Stimulated activated CD8-positive, alpha-beta memory T cell treated with anti-CD3 and anti-CD28 coated beads, Interleukin-2, amount 100 ng/mL, for 1 hour (primary cell): ENCODE measurements at places on chromosomes 7 and 10.

- DNase-seq: no peak
Measured at GRCh38 chr7:103689255-103689654, 243.2 kb upstream of the SLC26A5 start.

- DNase-seq: no peak
Measured at GRCh38 chr10:48672596-48673265, 11.9 kb upstream of the WDFY4 start.

GRCh38 chr10:107144490-107144889 lies 20.0 kb downstream of the SORCS1 start:
- no peak for DNase-seq

- DNase-seq: no peak
Measured at GRCh38 chr7:98681951-98682350, 64.9 kb downstream of the NPTX2 start.

DNA sequence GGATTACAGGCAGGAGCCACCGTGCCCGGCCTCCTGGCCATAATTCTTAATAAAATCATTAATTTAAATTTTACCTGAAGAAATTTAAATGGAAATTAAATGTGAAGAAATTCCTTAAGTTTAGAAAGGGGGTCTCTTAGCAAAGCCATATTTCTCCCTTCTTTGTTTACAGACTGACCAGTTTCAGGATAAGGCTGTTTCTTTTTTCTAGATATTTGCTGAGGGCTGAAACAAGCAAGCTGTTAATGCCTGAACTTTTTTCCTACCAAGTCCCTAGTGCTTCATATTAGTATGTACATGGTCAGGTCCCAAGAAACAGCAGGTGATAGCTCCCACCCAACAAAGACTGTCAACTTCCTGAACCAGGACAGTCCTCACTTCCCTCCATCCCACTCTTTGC lies 18.1 kb upstream of the PDIA4 start:
- DNase-seq: no peak

- DNase-seq: no peak
Measured at GRCh38 chr7:27868131-27868550, 128.2 kb downstream of the TAX1BP1 start.

GRCh38 chr10:6892864-6893263 lies 312.8 kb upstream of the PRKCQ start:
- no peak for DNase-seq

DNA sequence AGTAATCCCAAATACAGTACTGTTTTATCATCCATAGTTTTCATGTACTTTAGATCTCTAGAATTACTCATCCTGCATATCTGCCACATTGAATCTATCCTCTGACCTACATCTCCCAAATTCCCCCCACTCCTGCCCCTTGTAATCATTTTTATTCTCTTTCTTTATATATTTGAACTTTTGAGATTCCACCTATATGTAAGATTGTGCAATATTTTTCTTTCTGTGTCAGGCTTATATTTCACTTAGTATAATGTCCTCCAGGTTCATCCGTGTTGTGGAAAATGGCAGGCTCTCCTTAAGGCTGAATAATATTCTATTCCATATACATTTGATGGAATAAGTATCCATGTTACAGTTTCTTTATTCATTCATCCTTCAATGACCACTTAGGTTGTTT lies 640.4 kb downstream of the POM121L12 start:
- no peak for DNase-seq

DNA sequence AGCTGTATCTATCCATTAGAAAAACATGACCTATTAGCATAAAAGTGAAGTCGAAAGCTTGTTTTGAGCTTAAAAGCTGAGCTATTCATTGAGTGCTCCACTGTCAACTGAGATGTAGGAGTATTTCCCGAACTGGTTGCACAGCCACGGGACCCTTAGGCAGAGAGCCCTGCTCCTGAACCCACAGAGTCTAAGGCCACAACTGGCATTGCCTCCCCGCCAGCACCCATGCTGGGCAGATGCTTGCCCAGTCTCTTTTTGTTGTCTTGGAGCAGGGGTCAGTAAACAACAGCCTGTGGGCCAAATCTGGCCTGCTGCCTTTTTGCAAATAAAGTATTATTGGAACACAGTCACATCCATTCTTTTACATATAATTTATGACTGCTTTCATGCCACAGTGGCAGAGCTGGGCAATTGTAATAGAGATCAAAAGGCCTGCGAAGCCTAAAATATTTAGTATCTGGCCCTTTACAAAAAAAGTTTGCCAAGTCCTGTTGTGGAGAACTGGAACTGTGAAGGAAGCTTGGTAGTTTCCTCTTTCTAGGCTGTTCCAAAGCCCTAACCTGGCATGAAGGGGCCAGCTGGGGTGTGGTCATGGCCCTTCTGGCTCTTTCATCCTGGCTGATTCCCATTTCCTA lies 58.4 kb upstream of the WAPL start:
- no peak for DNase-seq

DNA sequence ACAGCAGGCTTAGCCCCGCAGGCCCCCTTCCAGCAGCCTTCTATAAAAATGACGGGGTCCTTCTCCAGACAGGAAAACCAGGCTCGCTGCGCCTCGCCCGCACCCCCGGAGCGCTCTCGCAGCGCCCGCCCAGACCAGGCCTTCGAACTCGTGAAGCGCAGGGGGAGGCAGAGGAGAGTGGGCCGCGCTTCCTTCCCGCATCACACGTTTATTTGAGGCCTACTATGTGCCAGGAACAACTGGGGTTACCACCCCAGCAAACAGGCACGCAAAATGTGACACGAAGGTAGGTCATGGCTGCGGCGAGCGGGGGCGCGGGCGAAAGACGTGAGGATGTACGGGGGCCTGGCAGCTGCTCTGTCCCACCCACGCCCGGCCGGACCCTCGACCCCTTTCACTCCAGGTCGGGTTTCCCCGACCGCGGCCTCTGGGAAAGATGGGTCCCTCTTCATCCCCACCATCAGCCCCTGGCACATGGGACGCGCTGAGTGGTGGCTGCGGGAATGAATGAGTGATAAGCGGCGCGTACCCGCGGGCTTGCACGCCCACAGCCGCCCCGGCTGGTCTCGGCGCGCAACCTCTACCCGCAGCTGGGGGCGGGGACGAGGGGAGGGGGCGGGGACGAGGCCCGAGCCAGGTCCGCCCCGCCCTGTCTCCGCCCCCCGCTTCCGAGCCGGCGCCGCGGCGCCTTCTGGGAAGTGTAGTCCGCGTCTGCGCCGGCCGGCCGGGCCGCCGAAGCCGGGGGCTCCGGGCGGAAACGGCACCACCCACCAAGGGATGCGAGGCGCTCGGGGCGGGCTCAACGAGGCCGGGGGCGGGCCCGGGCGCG lies 59.1 kb downstream of the ZNF467 start:
- peak; percentile 91 for DNase-seq

DNA sequence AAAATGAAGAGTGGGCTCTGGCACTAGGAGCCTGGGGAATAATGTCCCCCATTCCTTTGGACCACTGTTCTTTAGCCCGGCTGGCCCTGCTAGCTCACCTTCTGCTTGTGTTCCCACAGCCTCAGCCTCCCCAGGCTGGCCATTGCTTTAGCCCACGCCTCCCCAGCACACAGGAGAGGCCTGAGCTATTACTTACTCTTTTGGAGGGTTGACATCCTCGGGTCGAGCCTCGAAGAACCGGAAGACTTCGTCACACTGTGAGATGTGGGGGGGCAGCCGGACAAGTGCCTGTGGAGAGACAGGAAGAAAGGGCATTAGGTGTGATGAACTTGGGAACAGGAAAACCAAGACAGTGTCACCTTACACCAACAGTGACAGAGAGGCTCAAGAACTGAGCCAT lies 131.3 kb downstream of the SH3PXD2A start:
- DNase-seq: no peak

DNA sequence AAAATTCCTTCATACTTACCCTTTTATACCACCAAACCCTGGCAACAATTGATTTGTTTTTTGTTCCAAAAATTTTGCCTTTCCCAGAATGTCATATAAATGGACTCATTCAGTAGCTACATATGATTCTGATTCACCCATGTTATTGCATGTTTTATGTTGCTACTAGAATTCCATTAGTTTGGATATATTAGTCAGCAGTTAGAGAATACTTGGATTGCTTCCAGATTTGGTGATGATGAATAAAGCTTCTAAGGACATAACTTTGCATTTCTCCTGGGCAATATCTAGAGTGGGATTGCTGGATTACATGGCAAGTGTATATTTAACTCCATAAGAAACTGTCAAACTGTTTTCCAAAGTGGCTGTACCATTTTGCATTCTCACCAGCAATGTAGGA lies 806.9 kb downstream of the DNAJB9 start:
- no peak for DNase-seq

DNA sequence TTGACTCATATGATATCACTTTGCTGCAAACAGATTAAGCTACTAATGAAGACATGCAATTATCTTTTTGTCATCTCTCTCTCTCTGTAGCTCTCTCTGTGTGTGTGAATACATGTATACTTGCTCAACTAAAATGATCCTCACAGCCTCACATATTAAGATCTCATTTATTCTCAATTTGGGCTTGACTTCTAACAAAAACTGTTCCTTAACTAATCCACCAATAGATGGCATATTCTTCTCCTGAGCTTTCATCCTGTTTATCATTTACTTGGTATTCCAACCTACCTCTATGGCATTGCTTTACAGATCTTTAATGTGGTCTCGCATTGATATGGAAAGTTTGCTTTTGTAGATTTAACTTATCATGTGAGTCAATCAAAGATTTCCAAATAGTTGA lies 540.4 kb downstream of the CNTNAP2 start:
- DNase-seq: no peak

DNA sequence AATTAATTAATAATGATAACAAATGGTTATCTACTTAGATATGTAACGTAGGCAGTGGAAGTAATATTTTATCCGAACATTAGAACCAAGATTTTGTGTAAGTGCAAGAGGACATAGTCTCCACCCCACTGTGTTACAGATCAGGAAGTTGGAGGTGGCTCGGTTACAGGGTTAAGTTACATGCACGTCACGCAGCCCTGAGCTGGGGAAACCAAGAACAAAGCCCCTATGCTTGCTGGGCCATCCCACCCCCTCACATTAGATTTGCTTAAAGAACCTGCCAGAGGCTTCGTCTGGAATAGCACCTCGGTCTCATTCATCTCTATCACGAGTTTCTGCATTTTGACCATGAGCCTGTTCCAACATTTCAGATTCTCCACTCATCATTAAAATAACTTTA lies 214.1 kb downstream of the ADARB2 start:
- DNase-seq: no peak

- no peak for DNase-seq
Measured at GRCh38 chr10:117504562-117504961, 38.0 kb upstream of the EMX2 start.

- DNase-seq: no peak
Measured at GRCh38 chr10:77776487-77776886, 138.9 kb upstream of the KCNMA1 start.

GRCh38 chr10:42753126-42753506 lies 29.5 kb upstream of the BMS1 start:
- peak; percentile 48 for DNase-seq

DNA sequence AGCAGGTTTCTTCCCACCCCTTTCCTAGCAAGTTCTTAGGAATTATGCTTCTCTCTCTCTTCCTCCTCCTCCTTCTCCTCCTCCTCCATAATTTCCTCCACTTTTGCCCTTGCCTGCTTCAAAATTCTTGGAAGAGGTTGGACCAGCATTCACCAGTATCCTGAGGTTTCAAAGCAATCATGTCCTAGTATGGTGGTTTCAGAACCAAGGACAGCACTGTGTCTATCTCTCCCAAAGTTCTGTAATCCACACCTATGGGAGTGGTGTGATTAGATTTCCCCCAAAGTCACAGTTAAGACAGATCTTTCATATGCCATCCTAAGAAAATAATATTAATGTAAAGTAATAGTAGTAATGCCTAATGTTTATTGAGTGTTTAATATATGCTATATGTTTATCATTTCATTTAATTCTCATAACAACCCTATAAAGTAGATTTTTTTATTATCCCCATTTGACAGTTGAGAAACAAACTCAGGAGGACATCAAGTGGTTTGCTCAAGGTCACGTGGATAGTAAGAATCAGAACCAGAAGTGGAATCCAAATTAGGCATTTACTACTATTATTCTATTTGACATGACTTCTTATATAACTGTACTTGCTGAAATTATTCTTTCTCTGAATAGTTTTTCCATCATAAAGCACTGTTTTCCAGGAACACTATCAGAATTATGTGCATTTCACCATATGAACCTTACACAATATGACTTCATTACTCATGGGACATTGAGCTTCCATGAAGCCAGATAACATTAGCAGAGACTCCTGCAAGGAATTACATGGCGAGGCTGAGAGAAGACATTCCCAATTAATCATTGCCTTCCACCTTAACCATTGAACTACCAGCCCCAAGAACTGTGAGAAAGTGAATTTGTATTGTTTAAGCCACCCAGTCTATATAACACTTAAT lies 91.4 kb downstream of the IPMK start:
- no peak for DNase-seq

GRCh38 chr7:140640727-140641523 lies at the start of gene DENND2A:
Gene DENND2A, minus strand, starts transcription at chr7:140640813. Its CDS starts 38,416 bp downstream, at chr7:140602397.
- DNase-seq: no peak

DNA sequence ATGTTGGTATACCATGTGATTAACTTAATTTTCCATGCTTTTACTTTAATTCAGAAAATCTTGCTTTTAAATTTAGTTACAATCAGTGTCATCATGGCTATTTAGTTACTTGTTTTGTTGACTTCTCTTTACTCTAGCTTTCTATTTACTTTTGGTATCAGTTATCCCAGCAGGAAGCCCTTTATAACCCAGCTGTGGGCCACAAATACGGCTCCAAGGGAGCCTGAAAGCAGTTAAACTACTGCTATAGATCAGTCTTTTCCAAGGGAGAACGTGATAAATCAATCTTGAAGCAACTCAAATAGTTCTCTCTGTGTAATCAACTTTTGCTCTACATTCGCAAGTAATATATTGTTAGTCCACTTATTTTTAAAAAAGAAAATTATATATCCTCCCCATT lies 287.4 kb downstream of the CACNA2D1 start:
- no peak for DNase-seq
